CD4-positive, alpha-beta T cell treated with Interleukin-15 for 4 hours (primary cell): ENCODE measurements at places on chromosomes 1 and 21.
A peak's percentile ranks its signal among the peaks of the same experiment; 100 is the strongest.

DNA sequence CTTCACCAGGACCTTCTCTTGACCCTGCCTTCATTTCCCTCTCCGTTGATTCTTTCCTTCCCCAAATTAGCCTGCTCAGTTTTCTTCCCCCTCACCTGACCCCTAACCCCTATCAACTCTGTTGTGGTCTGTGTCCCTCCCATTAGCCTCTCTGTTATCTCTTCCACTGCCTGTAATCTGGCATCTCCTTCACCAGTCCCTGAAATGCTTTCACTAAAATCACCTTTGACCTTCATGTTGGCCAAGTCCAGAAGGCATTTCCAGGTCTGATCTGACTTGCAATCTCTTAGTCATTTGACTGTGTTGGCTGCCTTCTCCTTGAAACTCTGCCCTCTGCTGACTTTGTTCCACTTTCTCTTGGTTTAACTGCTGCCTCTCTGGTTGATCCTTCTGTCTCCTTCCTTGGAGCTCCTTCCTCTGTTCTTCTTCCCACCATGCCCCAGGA, 28.2 kb downstream of the ATP8B2 start:
- DNase-seq, result peak; percentile 53

- peak; percentile 14 for DNase-seq
These were observed 64.0 kb upstream of the ZNF281 start for GRCh38 chr1:200473698-200474371.

DNA sequence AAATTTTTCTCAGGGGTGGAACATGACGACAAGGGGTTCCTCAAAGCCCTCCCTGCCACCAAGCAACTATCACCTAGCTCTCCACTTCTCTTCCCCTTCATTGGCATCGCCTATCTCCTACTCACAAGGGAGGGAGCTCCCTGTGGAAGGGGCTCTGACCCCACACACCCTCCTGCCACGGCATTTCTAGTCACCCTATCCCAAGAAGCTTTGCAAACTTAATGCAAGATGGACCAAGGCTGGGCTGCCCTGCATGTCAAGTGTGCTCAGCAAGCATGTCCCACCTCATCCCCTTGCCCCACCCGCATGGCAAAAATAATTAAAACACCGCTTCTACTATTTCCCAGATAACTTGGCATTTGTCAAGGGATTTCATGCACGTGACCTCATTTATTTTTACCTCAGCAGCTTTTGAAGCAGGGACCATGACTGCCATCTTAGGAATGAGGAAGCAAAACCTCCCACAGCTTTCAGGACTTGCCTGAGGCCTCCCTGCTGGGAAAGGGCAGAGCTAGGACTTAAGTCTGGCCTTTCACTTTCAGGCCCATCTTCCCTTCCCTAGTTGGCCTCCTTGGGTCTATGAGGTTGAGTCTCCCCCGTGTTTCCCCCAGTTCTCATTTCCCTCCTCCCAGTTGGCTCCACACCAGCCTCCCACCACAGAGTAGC, 161.3 kb downstream of the TSEN15 start:
- no peak for DNase-seq

DNA sequence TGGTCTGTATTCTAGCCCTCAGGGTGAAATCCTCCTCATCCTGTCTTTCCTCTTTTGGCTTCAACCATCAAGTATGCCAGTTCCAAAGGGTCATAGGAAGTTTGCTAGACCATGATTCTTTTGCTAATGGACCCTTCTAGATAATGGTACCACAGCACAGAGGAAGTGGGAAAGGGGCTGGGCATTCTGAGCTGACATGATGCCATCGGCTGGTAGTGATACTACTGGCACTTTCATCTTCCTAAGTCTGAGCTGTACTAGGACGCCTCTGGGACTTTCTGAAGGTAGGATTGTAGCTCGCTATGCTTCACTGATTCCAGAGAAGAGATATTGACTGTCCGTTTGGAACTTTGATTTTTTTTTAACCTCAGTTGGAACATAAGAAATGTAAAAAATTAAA, 11.4 kb downstream of the FASLG start:
- DNase-seq, result no peak

- DNase-seq, result no peak
These were observed 7.1 kb downstream of the BLACAT1 start for GRCh38 chr1:205448540-205449253.

GRCh38 chr21:42859891-42860230, 19.5 kb downstream of the WDR4 start:
- DNase-seq, result no peak

DNA sequence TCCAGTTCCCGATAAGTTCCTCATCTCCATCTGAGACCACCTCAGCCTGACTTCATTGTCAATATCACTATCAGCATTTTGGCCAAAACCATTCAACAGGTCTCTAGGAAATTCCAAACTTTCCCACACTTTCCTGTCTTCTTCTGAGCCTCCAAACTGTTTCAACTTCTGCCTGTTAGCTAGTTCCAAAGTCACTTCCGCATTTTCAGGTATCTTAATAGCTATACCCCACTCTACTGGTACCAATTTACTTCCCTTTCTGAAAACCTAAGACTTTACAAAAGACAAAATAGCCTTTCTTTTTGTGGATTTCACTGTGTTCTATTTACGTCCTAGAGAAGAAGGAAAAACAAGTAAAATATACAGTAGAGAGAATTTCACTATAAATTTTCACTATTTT, 147.0 kb upstream of the FMN2 start:
- DNase-seq, result no peak

- DNase-seq, result no peak
These were observed 139.0 kb upstream of the TMEM51 start for GRCh38 chr1:15014516-15014915.

- no peak for DNase-seq
These were observed 8.8 kb downstream of the SNRPE start for GRCh38 chr1:203870245-203870644.

DNA sequence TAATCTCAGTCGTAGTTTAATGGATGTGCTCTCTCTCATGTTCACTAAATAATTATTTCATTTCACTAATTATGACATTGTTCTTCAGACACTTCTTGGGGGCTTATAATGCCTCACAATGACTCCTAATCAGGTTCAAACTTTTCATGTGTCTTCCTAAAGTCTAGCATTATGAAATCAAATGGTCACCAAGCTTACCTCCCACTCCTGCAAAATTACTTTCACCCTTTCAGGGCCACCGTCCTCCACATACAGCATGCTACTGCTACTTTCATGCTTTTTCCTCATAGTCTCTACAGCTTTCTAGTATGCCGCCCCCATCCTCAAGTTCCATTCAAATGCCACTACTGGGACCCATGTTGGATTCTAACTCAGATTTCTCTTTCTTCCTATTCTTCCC, 59.8 kb upstream of the C1orf53 start:
- DNase-seq, result no peak

DNA sequence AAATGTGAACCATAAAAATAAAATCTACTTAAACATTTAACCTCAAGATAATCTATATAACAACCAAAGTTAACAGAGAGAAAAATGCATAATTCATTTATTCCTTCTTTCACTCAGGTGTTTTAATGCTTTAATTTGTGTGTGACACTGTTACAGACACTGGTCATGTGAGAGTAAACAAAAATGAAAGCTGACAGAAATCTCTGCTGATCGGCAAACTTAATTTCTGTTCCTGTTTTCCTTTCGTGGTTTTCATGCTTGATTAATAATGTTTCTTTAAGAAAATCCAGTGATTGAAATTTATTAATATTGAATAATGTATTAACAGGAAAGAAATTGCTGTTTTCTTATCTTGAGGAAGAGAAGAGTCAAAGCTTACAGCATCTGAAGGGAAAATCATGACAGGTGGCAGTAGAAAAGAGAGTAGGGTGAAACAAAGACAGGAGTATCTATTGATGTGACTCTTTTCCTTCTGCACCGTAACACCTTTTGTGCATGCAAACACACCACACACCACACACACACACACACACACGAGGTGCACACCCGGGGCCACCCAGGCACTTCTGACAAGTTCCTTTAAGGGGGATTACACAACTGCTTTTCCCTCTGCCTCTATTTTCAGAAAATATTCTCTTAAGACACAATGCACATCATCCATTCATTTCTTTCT, 1.6 kb downstream of the OR2AK2 start:
- no peak for DNase-seq

GRCh38 chr1:243438815-243439214, 183.0 kb downstream of the SDCCAG8 start:
- DNase-seq, result no peak

DNA sequence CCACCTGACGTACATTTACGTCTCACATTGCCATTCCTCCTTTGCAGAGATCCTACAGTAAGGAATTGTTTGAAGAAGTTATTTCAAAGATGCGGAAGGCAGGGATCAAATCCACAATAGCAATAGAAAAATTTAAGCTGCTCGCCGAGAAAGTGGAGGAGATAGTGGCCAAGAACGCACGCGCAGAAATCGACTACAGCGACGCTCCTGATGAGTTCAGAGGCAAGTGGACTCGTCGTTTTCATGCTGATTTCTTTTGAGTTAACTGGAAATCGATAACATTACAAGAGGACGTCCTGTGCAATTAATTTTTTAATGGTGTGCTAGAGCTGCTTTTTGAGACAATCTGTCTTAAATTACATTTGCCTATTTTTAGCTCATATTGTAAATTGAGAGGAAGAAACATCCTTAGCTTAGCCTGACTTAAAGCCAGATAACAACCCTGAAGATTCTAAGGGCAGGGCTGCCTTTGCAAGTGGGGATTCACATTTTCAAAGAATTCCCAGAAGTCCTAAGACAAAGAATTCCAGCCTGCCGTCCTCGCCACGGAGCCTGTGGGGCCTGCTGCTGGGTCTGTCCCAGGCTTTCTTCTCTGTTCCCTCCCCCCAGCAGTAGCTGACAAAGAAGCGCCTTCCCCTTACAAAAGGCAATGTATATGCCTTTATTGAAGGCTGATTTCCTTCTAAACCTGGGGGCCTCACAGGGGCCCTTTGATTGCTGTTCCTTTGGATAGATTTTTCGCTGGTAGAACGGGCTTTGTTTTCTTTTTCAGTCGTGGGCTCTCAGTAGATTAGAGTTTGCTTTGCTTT, 31.6 kb upstream of the KIF1B start:
- DNase-seq, result no peak

- no peak for DNase-seq
These were observed 35.7 kb downstream of the PALMD start for GRCh38 chr1:99681583-99681982.

GRCh38 chr21:42503711-42504110, 7.7 kb upstream of the RSPH1 start:
- DNase-seq, result no peak

DNA sequence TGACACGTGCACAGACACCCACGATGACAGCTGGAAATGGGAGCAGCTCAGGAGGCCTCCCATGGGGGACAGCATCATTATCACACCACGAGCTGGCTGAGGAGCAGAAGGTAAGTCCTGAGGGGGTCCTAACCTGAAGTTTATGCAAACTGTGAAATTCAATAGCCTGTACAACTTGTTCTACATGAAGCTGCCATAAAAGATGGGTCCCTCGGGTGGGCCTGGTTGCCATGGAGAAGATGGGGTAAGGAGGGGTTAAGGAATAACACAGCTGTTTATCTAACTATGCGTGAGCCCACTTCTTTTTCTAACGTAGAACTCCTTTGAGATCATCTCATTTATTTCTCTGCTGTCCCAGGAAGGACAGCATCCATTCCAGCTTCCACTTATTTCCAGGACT, 163.4 kb upstream of the CD34 start:
- no peak for DNase-seq

GRCh38 chr1:71494163-71494562, 413.3 kb upstream of the ZRANB2 start:
- no peak for DNase-seq

DNA sequence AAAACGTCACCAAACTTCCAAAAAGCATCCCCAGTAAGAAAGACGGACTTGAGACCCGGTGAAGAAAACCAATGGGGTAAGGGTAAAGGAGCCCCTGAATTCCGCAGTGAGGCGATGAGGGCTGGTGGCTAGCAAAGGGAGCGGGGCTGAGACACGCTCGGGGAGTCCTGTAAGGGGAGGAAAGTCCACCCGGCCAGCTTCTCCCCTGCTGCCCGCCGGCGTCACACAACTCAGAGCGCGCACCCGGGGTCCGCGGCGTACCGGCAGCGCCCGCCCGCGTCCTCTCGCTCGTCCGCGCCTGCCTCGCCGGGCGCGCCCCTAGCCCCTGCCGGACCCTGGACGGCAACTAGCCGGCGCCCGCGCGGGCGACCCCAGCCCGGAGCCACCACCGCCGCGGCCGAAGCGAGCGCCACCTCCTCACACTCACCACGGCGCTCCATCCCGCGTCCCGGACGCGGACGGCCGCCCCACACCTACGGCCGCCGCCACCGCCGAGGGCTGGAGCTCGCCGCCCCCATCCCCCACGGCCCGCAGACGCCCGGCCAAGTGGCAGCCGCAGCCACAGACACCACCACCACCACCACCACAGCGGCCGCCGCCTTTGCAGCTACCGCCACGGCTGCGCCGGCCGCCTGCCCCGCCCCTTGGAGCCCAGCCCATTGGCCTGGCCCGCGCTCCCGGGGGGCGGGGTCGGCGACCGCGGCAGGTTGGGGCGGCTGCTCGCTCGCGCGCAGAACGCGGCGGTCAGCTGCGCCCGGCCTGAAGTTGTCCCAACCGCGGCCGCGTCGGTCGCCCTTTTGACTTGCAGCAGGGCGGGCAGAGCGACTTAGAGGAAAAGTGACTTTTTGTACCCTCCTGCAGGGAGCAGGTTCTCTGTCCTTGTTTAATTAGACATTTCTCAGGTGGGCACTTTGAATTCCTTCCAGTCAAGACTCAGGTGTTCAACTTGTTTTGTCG, 10.0 kb upstream of the ARHGAP29 start:
- no peak for DNase-seq

DNA sequence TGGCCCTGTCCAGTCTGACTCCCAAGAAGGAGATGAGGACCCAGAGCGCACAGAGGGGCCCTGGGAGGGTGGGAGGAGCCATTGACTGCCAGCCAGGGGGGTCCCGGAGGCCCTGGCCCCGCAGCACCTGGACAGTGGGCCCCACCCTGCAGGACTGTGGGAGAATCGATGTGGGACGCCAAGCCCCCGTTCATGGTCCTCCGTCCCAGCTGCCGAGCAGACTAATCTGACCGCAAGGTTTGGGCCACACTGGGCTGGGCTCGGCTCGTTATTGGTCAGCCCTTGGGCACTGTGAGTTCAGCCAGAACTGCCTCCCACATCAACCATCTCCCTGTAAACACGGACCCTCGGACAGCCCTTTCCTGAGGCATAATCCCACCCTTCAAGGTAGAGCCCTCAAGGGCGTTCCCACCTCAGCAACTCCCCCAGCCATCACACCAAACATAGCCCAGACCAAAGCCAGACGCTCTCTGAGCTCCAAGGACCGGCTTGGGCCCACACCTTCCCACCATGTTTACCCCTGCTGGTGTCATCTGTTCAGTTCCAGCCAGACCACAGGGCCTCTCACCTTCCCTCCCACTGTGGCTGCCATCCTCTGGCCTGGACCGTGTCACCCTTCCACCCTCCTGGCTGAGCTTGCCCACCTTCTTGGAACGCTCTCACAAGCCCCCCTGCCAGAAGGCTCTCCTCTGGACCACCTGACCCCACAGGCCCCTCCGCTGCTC, 16.2 kb upstream of the POFUT2 start:
- no peak for DNase-seq

GRCh38 chr1:220336391-220337031, 64.3 kb upstream of the RAB3GAP2 start:
- no peak for DNase-seq
